ENCODE measurements at places on chromosomes 6 and 20. TPM values are rescaled to one million over a fixed set of nuclear protein-coding genes. Genes with fewer than 3 reads are reported as not detected.

The TNFRSF6B gene
- 0.36 TPM for total RNA-seq

The OOEP gene
- not detected for total RNA-seq

The BTNL2 gene
- total RNA-seq, result not detected

The KCNK5 gene
- 0.12 TPM for total RNA-seq

The VNN1 gene
- total RNA-seq, result 0.24 TPM

The PAX1 gene
- not detected for total RNA-seq

The EMILIN3 gene
- 0.12 TPM for total RNA-seq

The ULBP3 gene
- 13.6 TPM for total RNA-seq

The DDO gene
- total RNA-seq, result 5.5 TPM

The GZF1 gene
- 16.2 TPM for total RNA-seq

The FHL5 gene
- total RNA-seq, result not detected

The HDAC2 gene
- 88.2 TPM for total RNA-seq

The SIRPD gene
- total RNA-seq, result 0.68 TPM

The TMEM74B gene
- not detected for total RNA-seq

The TRIM40 gene
- not detected for total RNA-seq

The SUPT3H gene
- total RNA-seq, result 7.7 TPM

The SCAF8 gene
- 21.4 TPM for total RNA-seq

The DLL1 gene
- total RNA-seq, result 2.7 TPM

The PAK5 gene
- total RNA-seq, result not detected

The BMP7 gene
- total RNA-seq, result 0.96 TPM

The TRERF1 gene
- total RNA-seq, result 4.0 TPM

The TFAP2C gene
- 104 TPM for total RNA-seq

The RNF182 gene
- 17.0 TPM for total RNA-seq

The GLO1 gene
- 263 TPM for total RNA-seq

The OPN5 gene
- total RNA-seq, result not detected

The KIF25 gene
- total RNA-seq, result 0.39 TPM

The TRIM31 gene
- total RNA-seq, result not detected

The OLIG3 gene
- not detected for total RNA-seq

Data from RPMI7951 (cell line).